ENCODE measurements at places on chromosomes 1 and 21. TPM values are rescaled to one million over a fixed set of nuclear protein-coding genes. Genes with fewer than 3 reads are reported as not detected.

ORC1 gene
- 7.0 TPM for polyA plus RNA-seq

C1orf56 gene
- 3.2 TPM for polyA plus RNA-seq

AMY1C gene
- not detected for polyA plus RNA-seq

SPRR2B gene
- polyA plus RNA-seq = not detected

FMN2 gene
- not detected for polyA plus RNA-seq

ZNF593OS gene
- not detected for polyA plus RNA-seq

OR2T35 gene
- polyA plus RNA-seq = not detected

COL18A1 gene
- 79.0 TPM for polyA plus RNA-seq

HES3 gene
- not detected for polyA plus RNA-seq

RXFP4 gene
- 1.9 TPM for polyA plus RNA-seq

ELOVL1 gene
- polyA plus RNA-seq = 77.4 TPM

MAGI3 gene
- 4.0 TPM for polyA plus RNA-seq

LRRN2 gene
- not detected for polyA plus RNA-seq

GSTM5 gene
- polyA plus RNA-seq = not detected

SPATA45 gene
- polyA plus RNA-seq = 0.17 TPM

SPRR2E gene
- polyA plus RNA-seq = not detected

NTMT2 gene
- polyA plus RNA-seq = not detected

TEX50 gene
- not detected for polyA plus RNA-seq

SLC35F3 gene
- polyA plus RNA-seq = not detected

SPRR2G gene
- not detected for polyA plus RNA-seq

GPR157 gene
- 23.3 TPM for polyA plus RNA-seq

SFN gene
- 4.3 TPM for polyA plus RNA-seq

CADM3 gene
- polyA plus RNA-seq = not detected
